ENCODE measurements at places on chromosomes 3 and 15.

DNA sequence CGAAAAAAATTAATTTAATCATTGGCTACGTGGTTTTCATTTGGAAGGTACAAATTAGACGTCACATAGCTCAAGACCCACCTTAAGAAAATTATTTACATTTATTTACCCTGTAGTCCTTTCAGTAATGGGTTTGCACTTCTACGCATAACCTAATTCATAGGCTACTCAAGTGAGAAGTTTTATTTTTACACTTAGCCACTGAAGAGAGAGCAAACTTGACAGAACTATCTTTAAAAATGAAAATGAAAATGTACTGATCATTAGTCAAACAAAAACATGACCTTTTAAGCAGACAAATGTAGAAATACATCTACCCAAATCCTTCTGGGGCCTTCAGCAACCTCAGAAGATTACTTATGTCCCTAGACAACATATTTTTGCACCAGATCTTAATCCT, 269.4 kb upstream of the TTC14 start:
- no peak for DNase-seq

- no peak for DNase-seq
Observed at GRCh38 chr3:188197388-188197847, 43.5 kb downstream of the LPP start.

DNA sequence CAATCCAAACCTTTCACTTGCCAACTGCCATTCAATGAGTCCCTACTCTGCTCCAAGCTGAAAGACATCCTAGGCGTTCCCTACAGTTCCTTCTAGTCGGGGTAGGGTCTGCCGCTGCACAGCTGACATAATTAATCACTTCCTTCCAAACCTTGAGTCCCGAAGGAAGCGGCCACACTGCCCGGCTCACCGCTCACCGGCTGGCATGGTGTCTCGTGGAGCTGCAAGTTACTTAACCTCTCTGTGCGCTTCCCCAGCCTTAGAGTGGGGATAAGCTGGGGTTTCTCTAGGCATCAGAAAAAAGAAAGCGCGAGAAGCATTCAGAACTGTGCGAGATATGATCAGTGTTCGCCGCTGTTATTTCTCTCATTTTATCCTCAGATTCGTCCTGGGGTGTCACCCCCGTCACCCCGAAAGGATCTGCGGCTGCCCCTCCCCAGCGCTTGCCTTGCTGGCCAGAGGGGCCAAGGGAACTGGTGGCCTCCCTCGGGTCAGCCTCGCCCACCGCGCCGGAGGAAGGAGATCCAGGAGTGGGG, 748 bp downstream of the MRPS25 start:
- DNase-seq = no peak

GRCh38 chr3:45258317-45258716, 32.2 kb upstream of the TMEM158 start:
- no peak for DNase-seq

DNA sequence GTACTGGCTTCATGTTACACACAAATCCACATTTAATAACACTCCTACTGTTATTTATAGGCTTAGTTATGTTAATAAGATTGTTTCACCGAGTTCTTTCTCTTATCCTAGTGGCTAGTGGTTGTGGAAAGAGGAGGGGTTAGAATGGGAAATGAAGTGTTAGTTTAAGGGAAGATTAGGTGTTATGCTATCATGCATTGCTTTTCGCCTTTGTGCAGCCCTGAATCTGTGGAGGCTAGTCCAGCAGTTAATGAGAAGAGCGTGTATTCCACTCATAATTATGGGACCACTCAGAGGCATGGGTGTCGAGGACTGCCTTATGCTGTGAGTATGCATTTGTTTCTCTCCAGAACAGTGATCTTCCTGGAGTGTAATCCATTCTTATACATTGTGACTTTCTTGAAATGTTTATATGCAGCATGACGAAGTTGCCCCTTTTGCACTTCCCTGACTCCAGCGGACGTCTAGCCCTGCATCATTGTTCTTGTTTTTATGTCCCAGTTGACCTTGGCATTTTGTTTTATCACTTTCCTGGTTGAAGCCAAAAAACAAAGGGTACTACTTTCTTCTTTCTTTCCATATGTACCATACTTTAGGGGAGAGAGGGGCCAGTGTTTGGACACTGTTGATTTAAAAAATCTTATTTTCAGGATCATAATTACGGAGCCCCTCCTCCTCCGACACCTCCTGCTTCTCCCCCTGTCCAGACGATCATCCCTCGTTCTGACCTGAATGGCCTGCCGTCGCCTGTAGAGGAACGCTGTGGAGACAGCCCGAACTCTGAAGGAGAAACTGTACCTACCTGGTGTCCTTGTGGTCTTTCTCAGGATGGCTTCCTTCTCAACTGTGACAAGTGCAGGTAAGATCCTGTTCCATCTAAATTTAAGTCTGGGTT, 36.5 kb downstream of the SETD5 start:
- DNase-seq = no peak

GRCh38 chr3:28053759-28054158, 187.7 kb upstream of the CMC1 start:
- no peak for DNase-seq

DNA sequence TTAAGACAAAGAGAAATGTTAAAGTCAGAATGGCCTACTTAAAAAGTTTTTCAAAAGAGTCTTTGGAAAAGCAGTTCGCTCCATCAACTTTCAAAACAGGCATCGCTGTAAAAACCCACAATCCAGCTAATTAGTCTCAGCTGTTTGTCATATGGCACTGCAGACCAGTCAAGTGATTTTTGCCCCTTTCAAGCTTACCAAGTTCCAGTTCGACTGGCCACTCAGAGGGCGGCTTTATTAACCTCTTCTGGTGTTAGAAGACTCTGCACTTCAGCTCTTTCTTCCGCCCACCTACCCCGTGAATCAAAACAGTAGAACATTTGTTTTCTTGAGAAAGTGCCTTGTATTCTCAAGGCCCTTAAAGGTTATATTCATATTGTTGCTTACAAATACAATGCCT, 19.3 kb downstream of the RAB27A start:
- DNase-seq = no peak

- no peak for DNase-seq
Observed at GRCh38 chr15:77028451-77029165, 33.7 kb downstream of the PSTPIP1 start.

- no peak for DNase-seq
Observed at GRCh38 chr3:13477943-13478342, 2.2 kb upstream of the HDAC11 start.

GRCh38 chr15:25325187-25325586, 113.6 kb downstream of the UBE3A start:
- no peak for DNase-seq

GRCh38 chr3:195365371-195365770, 77.4 kb downstream of the ACAP2 start:
- DNase-seq = no peak

GRCh38 chr3:50204804-50205412, at the start of gene SLC38A3:
TSS of gene SLC38A3 (plus strand) at chr3:50205271. CDS start at chr3:50214200, 8,929 bp downstream.
- DNase-seq = no peak

DNA sequence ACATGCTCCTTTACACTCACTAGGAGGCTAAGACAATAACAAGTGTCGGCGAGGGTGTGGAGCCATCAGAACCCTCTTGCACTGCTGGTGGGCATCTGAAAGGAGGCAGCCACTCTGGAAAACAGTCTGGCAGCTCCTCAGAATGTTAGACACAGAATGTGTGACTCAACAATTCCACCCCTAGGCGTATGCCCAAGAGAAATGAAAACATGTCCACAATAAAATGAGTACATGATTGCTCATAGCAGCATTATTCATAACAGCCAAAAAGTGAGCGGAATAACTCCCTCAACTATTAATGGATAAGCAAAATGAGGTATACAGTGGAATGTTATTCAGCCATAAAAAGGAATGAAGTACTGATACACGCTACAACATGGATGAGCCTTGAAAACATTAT, 57.8 kb downstream of the WNT7A start:
- DNase-seq = no peak

DNA sequence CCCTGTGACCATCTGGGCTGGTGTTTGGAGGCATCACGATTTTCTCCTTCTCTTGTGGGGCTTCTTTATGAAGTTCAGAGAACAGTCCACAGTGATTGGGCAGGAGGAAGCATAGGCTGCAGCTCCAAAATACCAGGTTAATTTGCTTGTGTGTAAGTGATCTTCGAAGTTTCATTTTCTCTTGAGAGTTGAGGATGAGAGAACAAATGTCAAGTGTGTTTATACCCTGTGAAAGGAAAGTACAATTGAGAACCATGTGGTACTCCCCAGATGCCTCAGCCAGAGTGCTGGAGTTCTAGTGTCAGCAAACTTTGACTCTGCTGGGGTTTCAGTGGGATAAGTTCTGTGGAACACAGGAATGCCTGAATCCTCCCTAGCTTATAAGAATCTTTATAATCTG, 357.1 kb upstream of the CFAP20DC start:
- DNase-seq = no peak

DNA sequence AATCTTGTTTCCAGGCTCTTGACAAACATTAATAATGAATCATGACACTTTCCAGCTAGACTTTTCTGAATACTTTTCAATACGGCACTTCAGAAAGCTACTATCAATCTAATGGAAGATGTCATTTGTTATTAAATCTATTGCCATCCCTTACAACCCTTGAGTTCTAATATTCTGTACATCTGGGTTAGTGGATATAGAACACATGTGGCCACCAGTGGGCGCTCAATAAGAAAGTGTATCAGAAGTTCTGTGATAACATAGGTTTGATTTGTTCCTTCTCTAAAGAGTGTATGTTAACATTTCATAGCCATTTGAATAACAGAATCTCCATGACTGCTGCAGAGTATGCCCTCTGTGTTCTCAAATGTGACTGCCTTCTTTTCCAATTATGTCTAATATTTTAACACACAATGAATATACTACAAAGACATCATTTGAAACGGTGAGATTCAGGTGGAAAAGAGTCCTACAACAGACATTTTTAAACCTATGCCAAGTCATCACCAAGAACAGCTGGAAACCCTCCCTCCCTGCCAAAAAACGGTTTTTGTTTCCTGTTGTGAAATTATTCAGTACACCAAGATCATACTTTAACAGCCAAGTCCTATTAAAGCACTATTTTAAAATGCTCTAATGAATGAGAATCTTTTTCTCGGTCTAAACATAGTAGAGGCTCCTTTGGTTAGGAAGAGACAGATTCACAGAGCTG, 22.2 kb downstream of the ALDH1A2 start:
- DNase-seq = no peak

GRCh38 chr15:31486506-31486905, 159.9 kb downstream of the KLF13 start:
- DNase-seq = no peak

DNA sequence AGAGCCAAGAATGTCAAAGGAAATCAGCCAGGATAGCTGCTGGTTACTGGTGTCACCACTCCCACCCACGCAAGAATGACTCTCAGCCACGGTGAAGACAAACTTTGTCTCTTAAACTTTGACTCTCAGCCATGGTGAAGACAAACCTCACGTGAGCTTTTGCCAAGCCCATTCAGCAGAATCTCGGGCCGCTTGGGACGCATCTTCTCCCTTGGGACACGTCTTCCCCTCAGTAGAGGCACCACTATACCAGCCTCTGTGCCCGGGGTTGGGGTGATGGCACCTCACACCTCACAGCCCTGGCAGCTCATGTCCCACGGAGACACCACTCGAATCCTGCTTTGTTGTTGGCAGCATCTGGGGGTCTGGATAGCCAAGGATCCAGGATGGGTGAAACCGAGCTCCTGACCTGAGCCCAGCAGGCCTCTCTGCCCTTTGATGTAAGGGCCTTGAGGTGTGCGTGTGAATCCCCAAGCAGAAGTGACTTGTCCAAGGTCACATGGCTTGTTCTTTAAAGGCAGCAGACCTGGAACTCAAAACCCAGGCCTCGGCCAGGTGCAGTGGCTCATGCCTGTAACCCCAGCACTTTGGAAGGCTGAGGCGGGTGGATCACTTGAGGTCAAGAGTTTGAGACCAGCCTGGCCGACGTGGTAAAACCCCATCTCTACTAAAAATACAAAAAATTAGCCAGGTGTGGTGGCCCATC, 21.8 kb downstream of the RBPMS2 start:
- no peak for DNase-seq

- DNase-seq = no peak
Observed at GRCh38 chr3:119322021-119322834, 28.0 kb downstream of the ARHGAP31 start.

DNA sequence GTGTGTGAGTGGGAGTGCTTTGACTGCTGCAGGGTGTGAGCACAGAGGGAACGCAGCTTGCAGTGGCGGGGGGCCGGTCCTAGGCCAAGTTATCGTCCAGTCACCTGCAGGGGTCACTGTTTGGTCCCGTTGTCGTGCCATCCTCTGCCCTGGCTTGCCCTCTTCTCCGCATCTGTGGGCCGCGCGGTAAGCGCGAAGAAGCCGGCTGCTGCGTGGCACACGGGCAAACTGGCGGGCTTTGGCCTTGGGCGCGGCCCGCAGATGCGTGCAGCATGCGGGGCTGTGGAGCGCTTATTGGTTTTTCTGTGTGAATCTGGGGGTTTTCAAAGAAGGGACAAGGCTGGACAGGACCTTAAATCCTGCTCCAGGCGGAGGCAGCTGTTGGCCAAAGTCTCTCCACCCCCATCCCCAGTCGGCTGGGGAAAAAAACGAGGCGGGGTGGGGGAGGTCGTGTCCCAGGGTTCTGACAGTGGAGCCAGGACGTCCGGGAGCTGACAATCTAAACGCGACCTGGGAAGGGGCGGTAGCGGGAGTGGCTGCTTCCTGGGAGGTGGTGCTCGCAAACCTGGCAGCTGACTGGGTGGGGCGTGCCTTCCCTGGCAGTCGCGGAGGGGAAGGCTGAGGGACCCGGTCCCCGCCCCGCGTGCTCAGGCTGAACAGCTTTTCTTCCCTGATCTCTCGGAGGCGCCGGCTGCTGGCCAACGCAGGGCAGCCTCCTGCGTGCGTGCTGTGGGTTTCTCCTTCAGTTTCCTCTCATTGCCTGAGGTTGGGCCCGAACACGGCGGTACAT, 39.7 kb upstream of the VEPH1 start:
- DNase-seq = no peak

- DNase-seq = no peak
Observed at GRCh38 chr3:94092086-94092485, 29.2 kb downstream of the NSUN3 start.

GRCh38 chr15:46110755-46111154, 475.9 kb downstream of the SQOR start:
- DNase-seq = no peak

DNA sequence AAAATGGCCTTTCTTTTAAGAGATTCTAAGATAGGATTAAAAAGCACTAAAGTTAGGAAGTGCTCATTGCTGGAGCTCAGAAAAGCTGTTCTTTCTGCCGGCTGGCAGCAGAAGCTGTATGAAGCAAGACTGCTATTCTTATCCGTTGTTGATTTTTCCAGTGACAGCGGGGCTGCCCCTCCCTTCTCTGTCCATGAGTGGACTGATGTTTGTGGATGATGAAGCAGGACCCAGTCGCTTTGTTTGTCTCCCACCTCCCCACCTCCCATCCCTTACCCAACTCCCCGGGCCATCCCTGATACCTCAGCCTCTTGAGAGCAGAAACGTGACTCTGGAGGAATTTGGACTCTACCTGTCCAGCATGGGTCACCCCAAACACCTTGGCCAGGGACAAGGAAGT, 10.3 kb upstream of the MUSTN1 start:
- no peak for DNase-seq

GRCh38 chr3:13528217-13528867, 20.6 kb upstream of the FBLN2 start:
- DNase-seq = no peak

- DNase-seq = no peak
Observed at GRCh38 chr15:80550219-80550907, 144.7 kb upstream of the ABHD17C start.

GRCh38 chr3:150130404-150131100, 159.9 kb upstream of the PFN2 start:
- DNase-seq = no peak
